Stimulated activated CD4-positive, alpha-beta T cell treated with anti-CD3 and anti-CD28 coated beads, Interleukin-12 subunit alpha, Interleukin-12 subunit beta, amount 100 ng/mL, for 24 hours (primary cell): ENCODE measurements at places on chromosomes 7 and 10.

DNA sequence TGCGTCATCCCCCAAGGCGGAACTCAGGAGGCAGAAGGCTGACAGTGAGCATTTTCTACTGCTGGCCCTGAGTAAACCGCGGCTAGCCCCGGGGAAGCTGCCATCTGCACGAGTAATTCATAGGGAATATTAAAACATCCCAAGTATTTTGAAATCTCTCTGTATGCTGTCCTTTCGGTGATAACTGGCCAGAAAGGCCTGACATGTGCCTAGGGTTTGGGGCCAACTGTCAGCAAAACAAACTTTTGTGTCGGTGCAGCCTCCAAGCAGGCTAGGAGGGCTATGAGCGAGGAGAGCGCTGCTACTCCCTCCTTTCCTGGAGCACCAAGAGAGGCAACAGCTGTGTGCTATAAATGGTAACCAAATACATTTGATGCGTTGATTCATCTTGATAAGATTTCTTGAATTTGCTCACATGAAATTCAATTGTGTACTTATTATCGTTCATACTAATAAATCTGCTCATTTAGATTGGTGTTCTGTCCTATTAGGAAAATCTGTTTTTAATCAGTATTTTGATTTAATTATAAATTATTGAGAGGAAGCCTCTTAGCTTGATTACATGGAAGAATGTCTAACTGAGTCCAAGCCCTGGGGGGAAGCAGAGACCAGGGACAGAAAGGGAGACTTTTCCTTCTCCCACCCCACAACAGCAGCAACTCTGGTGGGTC lies 124.4 kb upstream of the NPS start:
- DNase-seq: no peak

DNA sequence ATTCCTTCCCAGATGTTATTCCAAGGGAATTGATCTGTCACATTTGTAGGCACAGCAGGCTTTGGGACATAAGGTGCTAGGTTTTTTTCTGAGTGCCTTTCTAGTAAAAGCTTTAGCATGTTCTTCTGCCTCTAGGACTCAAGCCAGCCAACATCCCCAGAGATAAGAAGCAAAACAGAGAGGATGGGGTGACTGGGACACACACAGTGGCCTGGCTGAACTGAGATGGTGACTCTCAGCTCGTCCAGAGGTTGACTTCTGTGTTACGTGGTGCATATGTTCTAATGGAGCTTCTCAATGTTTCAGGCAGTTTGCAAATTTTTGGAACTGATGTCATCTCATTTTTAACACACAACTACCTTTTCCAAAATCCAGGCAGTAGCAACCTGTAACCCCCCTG lies 188.1 kb upstream of the CELF2 start:
- no peak for DNase-seq

- DNase-seq: no peak
Observed at GRCh38 chr7:36961693-36962092, 237.4 kb upstream of the AOAH start.

GRCh38 chr10:50585921-50586739 lies 37.6 kb downstream of the SGMS1 start:
- no peak for DNase-seq

DNA sequence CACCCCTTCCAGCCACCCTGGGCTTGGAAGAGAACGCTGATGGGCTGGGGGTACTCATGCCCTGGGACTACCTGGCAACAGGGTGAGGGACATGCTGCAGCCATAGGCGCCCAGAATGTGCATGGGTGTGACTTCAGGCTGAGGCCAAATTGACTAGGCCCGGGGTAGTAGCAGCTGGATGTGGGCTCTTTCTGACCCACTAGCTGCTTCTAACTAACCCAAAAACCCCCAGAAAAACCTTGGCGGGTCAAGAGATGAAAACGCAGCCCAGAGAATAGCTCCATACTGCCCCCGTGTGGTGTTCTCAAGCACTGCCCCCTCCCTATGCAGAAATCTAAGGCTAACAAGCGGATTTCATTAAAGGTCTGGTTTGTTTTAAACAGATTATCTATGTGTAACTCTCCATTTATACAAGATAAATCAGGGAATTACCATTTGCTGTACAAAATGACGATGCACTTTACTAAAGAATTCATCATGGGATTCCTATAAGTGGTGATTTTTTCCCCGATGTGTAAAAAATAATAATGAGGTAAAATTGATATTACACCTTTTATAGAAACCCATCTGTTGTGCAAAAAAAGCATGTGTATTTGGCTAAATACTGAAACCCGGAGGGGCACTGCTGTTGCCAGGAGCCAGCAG lies 4.2 kb downstream of the SMARCD3 start:
- DNase-seq: no peak

DNA sequence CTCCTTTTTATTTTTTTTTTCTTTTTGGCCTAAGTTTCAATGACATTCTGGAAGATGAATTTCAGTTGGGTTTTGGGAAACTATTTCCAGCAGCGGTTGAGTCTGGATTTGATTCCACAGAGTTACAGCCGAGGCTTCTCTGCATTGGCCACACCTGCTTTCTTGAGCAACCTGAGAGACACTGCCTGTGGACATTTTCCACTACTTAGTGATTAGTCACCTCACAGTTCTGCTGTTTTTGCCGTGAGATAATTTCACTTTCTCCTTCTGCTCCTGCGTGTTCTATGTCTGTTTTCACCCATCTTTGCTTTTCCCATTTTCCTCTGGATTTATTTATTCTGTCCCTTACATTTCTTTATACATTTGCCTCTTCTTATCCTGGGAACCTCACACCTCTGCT lies 243.0 kb downstream of the BICC1 start:
- no peak for DNase-seq

GRCh38 chr10:77792155-77792554 lies 134.4 kb downstream of the DLG5 start:
- DNase-seq: no peak

DNA sequence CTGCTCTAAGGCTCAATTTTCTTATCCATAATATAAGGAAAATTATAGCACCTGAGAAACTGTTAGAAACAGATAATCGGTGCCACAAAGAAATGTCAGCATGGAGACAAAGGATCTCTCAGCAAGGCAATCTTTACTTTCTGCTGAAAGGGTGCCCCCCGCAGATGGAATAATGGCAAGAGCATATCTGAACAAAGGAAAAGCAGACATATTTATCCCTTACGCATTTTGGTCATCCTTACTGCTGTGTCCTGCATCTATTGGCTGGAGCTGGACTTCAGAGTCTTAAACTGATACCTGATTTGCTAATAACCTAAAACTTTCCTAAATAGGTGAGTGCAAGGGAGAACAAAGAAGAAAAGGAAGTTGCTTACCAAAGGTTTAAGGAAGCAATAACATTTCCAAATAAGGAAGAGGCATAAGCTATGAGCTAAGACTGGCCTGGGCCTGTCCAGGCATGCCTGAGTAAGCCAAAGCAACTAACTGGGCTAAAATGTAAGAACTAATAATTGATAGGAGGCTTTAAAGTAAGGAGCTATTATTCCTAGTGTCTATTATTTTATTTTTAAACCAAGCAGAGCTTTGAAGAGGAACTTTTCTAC lies 39.6 kb upstream of the ELMO1 start:
- DNase-seq: no peak

- no peak for DNase-seq
Observed at GRCh38 chr10:51007781-51008180, 66.5 kb upstream of the PRKG1 start.

GRCh38 chr10:104351919-104352318 lies 1.7 kb upstream of the CFAP58 start:
- DNase-seq: no peak

DNA sequence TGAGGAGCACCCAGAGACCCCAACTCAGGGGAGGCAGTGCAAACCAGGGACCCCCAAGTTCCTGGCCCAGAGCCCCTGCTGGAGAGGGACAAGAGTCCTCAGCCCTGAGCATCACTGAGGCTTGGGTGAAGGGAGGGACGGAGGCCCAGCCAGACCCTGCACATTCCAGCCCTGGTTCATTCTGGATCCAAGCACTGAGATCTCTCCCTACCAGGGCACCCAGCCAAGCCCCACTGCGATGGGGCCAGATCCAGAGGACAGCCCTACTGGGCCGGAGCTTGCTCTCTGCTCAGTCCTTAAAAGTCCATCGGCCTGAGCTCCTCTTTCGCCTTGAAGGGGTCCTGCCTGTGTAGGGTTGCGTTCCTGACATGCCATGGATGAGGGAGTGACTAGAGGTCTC lies 40.5 kb upstream of the RABGEF1 start:
- DNase-seq: no peak

GRCh38 chr7:41869997-41870396 lies 167.1 kb upstream of the INHBA start:
- DNase-seq: no peak

DNA sequence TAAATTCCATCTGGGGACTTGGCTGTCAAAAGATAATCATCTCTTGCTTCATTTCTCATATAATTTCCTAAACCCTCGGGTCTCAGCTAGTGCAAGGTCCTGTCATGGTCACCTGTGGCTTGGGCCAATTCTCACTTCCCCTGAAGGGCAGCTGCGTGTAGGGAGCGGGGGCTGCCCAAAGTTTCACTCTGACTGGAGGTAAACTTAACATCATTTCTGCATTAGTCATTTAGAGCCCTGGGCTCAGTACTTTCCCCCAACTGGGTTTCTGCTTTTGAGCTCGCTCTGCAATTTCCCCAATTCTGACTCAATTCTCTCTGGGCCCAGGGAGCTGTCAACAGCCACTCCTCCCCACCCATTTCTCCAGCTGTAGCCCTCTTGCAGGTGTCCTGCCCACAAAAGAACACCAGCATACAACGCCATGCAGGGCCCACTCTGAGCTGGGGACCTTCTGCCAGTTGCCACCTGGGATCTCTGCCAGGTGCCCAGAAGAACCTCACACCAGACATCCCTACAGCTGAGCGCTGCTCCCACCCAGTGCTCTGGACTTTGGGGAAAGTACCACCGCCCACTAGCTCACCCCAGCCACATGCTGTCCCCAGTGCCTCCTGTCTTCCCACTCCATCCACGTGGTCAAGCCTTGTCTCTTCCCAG lies 37.9 kb downstream of the VOPP1 start:
- peak; percentile 67 for DNase-seq

DNA sequence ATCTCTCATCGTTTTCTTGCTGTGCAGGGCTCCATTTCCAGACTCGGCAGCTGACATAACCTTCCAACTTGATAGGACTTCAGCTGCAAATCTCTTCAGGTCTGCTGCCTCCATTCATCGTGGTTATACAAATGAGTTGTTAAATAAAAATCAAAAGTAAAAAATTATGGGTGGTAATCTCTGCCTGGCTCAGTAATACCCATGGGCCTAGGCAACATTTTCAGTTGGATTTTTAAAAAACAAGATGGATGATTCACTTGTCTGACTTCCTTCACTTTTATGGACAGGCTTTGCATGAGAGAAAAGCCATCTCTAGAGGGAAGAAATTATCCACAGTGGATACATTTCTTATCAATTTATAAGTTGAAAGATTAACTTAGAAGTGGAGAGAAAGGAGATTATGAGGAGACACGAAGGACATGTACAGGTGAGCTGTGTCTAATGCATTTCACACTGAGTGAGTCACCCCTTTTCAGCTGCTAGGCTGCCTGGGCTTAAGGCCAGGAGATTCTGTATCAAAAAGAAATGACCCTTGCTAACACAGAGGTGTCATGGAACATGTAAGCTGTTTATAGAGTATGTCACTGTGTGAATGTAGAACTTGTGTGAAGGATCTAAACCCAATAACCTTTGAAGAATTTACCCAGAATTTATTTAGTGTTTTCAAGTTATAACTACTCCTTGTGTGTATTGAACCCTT lies 495.1 kb downstream of the AUTS2 start:
- no peak for DNase-seq

DNA sequence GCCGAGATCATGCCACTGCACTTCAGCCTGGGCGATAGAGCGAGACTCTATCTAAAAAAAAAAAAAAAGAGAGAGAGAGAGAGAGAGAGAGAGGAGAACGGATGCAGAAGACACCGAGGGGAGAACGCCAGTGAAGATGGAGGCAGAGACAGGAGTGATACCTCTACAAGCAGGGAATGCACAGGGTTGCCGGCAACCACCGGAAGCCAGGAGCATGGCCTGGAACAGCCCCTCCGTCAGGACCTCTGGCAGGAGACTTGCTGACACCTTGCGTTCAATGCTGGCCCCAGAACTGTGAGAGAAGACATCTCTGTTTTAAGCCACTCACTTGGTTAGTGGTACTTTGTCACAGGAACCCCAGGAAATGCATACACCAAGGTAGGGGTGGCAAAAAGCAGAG lies 38.1 kb upstream of the DUSP5 start:
- no peak for DNase-seq

- DNase-seq: no peak
Observed at GRCh38 chr7:21030237-21030871, 243.7 kb upstream of the SP8 start.

DNA sequence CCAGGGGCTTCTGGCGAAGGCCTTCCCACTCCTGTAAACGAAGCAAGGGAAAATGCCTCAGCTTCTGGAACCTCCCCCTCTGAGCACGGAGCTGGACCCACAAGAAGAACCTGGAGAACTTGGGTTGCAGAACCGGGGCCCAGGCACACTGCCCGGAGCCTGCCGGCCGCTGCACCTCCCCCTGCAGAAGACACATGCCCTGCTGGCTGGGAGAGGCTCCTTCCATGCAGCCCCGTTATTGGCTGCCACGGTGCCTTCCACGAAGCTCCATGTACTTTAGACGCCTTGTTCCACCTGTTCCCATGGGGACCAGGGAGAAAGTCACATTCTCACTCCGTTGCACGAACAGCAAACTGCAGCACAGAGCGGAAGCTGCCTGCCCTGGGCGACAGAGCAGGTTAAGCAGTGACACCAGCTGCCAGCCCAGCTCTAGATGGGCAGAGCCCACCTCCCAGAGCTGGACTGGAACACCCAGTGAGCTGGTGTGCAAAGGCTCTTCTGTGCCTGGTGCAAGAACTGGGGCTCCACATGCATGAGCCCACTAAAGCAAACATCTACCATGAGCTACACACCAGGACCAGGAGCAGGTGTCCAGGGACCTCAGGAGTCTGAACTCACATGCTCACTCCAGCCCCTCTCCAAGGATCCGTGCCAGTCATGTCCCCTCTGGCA lies 70.1 kb downstream of the TNS3 start:
- no peak for DNase-seq

GRCh38 chr7:42982604-42983115 lies 50.5 kb downstream of the MRPL32 start:
- no peak for DNase-seq

GRCh38 chr7:92245487-92246359 lies at the start of the genes ANKIB1 and KRIT1:
ANKIB1 (plus strand) TSS chr7:92245974; CDS start chr7:92294979, 49,005 bp downstream.
KRIT1 (minus strand) TSS chr7:92245914; CDS start chr7:92242135, 3,779 bp downstream.
- DNase-seq: peak; percentile 83

DNA sequence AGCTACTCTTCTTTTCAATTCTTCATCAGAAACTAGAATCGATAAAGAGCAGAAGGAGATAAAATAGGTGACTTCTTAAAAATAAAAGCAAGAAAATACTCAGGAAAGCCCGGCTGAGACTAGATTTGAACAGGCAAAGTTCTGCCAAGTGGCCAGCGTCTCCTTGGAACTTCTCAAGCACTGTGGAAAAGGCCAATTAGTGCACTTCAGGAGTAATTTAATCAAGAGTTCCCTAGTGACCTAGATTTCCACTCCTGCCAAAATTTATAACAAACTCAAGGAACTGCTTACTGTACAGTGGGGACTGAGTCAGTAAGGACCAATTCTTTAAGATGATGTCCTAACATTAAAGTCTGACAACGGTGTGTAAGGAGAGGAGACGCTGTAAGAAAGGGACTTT lies 57.3 kb downstream of the CHCHD3 start:
- DNase-seq: no peak
